ENCODE measurements at places on chromosomes 11 and 22.

DNA sequence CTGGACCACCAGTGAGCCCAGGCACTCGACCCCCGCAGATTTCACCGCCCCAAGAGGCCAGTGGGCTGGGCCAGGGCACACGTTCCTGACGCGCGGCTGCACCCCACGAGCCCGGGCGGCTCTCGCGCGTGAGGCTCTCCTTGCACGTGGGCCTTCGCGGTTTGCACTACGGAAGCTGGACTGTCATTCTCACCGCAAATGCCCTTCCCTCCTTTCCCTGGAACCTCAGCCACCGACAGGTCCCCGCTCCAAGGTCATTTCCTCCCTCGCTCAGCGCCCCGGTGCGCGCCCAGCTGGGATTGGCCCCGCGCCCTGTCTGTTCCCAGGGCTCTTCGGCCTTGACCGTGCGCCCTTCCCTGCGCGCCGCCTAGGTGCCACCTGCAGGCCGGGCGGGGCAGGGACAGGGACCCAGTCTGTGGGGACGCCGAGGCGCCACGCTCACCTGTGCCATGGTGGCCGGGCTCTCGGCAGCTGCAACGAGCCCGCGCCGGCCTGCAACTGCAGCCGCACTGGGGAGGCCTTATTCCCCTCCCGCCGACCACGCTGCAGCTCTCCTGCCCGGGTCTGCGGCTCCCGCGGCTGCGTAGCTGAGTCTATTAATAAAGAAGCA, 2.1 kb upstream of the CPT1A start:
- ATAC-seq = peak; percentile 75

- ATAC-seq = no peak
Measured at GRCh38 chr11:113568566-113568965, 93.4 kb upstream of the DRD2 start.

DNA sequence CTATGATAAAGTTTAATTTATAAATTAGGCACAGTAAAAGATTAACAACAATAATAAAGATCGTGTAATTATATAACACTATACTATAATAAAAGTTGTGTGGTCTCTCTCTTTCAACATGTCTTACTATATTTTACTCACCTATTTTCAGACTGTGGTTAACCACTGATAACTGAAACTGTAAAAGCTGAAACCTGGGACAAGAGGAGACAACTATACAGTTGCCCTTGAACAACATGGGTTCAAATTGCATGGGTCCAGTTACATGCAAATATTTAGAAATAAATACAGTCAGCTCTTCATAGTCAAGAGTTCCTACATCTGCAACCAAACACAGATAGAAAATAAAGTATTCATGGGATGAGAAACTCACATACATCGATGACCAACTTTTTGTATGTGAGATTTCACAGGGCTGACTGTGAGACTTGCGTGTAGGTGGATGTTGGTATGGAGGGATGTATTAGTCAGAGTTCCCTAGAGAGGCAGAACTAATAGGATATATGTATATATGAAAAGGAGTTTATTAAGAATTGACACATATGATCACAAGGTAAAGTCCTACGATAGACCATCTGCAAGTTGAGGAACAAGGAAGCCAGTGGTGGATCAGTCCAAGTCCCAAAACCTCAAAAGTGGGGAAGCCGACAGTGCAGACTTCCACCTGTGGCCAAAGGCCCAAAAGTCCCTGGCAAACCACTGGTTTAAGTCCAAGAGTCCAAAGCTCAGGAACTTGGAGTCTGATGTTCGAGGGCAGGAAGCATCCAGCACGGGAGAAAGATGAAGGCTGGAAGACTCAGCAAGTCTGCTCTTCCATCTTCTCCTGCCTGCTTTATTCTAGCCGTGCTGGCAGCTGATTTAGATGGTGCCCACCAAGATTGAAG, 359.5 kb downstream of the INSC start:
- no peak for ATAC-seq

- no peak for ATAC-seq
Measured at GRCh38 chr11:57207168-57207567, 25.4 kb downstream of the LRRC55 start.

DNA sequence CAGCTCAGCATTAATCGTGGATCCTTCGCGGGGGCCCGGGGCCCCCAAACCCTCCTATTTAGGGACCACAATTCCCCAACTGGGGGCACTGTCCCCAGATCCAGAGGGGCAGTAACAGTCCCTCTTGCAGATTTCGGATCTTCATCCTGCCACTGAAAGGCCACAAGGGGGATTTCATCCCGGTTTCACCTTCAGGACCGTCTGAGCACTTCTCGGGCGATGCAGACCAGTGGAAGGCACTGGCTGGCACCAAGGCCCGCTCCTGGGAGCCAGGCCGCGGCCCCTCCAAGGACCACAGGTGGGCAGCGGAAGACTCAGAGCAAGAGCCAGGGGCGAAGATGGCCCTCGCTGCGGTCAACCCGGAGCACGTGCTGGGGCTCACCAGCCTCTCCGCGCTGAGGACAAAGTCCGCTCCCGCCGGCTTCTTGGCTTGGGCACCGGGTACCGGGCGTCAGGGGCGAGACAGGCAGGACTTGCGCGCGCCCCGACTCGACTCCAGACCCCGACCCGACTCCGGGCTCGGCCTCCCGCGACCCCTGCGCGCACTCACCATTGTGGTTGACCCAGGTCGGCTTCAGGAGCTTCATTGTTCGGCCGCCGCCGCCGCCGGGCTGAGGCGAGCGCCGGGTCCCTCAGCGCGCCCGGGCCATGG, 517 bp downstream of the HIRA start:
- no peak for ATAC-seq

DNA sequence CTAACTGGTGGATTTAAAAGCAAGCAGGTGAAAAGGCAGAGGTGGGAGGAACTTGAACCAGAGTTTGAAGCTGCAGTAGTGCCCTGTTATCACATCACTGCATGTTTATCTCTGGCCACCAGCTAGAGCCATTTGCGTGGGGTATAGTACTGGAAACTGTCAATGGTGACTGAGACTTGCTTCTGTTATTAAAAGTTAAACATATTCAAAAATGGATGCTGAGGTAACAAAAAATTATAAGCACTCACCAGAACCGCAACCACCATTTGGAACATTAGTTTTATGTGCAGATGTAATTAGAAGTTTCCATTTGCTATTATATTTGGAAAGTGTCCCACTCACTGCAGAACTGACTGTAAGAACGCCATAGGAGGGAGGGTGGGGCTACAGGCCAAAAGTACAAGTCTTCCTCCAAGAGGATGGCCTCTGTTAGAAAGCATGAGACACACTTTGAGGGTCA, 1.2 kb upstream of the CD59 start:
- no peak for ATAC-seq

- ATAC-seq = no peak
Measured at GRCh38 chr11:46902694-46903093, 15.7 kb downstream of the LRP4 start.

GRCh38 chr22:30286813-30287647, 2.3 kb downstream of the CASTOR1 start:
- ATAC-seq = peak; percentile 28

DNA sequence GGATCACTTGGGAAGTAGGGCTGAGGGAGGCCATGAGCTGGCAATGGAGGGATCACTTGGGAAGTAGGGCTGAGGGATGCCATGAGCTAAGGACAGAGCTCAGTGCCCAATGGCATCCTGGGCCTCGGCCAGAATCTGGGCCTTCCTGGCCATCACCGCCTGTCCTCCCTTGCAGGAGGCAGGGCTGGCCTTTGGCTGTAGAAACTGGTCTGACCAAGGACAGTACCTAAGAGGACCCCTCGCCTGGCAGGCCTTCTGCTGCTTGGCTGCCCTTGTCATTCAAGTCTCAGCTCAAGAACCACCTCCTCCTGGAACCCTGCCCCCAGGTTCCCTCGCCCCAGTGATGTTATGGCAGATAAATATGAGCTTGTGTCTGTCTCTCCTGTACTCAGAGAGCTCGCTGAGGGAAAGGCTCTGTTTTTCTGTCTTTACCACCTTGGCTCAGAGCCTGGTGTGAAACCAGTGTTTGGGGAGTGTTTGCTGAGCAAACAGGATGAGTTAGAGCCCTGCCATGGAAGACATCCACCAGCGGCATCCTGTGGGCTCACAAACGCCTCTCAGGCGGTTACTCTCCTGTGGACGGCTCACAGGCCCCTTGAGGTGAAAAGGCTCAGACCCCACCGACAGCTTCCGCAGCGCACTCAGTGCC, 19.3 kb upstream of the RASL10A start:
- ATAC-seq = no peak

- no peak for ATAC-seq
Measured at GRCh38 chr11:20670932-20671403, 1.6 kb downstream of the NELL1 start.

- peak; percentile 43 for ATAC-seq
Measured at GRCh38 chr11:126862664-126863243, 137.8 kb downstream of the KIRREL3 start.

- ATAC-seq = no peak
Measured at GRCh38 chr11:108902027-108902469, 237.2 kb downstream of the DDX10 start.

GRCh38 chr11:114066046-114066648, 6.6 kb downstream of the ZBTB16 start:
- ATAC-seq = peak; percentile 81

DNA sequence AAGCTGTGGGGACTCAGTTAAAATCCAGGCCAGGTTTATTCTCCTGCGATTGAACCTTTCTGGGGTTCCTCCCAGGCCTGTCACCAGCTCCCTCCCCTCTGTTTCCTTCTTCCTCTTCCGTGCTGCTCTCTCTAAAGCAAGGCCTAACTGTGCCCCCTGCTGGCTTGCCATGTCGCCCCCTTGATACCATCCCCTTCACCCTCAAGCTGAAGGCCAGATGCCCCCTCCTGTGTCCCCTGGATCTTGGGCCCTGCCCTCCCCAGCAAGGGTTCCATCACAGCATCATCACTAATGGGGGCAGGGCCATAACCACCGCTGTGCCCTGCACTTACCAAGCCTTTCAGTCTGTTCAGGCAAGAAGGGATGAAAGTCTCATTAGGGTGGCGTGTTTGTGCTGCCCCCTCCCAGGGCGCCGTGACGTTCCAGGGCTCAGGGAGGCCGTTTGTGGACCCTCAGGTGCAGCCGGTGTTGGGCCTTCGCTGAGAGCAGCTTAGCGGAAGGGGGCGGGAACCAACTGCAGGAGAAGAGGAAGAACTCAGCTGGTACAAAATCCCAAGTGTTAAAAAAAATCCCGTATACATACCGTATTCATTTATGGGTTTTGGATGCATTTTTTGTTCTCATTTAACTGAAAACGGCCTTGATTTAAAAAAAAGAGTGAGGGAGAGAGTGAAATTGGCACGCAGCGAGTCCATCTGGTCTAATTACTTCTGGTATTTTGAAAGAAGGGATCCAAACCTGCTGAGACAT, 69.9 kb downstream of the MPPED1 start:
- ATAC-seq = peak; percentile 23

DNA sequence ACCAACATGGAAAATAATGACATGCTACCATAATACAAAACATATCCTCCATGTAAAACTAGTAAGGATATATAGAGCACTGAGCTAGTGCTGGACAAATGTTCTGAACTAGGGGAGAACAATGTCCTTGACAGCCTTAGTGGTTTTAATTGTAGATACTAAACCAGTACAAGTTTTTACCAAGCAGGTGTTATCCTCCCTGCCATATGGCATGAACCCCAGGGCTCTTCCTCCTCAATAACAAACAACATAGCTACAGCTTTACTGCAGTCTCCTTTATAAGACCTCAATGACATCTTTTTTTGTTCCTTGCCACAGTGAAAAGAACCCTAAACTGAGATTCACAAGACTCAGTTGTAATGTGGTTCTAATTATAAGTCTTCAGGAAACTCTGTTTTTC, 70.2 kb upstream of the GDPD4 start:
- ATAC-seq = no peak

- peak; percentile 93 for ATAC-seq
Measured at GRCh38 chr11:9601037-9601875, 27.8 kb downstream of the WEE1 start.

DNA sequence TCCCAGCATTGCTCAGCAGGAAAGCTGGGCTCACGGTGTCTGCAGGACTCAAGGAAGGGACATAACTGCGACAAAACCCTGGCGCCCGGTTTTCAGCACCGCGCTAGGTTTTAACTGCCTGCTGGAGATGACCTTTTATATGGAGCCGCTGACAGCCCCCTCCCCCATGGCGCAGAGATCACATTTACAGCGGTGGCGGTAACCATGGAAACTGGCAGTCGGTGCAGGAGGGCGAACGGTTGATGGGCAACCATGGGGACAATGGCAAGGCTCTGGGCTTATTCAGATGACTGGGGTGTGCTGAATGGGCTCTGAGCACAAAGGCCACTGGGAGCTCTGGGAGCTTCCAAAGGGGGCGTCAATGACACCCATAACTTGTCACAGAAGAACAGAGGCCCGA, 37.2 kb downstream of the CELSR1 start:
- ATAC-seq = no peak

DNA sequence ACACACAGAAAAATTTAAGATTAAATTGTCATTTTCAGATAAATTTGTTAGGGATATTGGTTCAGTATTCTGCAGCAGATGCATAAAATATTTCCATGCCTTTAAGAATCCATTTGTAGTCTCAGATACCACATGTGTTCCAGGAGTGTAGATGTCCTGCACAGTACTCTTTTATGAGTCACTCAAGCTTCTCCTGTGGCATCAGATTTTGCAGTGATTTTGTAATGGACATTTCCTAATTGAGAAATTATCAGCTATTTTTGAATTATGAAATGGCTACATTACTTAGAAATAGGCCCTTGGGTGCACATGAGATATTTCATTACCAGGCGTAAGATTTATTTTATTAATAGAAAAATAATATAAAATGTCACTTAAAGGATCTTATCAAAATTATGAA, 18.9 kb downstream of the MMP3 start:
- ATAC-seq = no peak

DNA sequence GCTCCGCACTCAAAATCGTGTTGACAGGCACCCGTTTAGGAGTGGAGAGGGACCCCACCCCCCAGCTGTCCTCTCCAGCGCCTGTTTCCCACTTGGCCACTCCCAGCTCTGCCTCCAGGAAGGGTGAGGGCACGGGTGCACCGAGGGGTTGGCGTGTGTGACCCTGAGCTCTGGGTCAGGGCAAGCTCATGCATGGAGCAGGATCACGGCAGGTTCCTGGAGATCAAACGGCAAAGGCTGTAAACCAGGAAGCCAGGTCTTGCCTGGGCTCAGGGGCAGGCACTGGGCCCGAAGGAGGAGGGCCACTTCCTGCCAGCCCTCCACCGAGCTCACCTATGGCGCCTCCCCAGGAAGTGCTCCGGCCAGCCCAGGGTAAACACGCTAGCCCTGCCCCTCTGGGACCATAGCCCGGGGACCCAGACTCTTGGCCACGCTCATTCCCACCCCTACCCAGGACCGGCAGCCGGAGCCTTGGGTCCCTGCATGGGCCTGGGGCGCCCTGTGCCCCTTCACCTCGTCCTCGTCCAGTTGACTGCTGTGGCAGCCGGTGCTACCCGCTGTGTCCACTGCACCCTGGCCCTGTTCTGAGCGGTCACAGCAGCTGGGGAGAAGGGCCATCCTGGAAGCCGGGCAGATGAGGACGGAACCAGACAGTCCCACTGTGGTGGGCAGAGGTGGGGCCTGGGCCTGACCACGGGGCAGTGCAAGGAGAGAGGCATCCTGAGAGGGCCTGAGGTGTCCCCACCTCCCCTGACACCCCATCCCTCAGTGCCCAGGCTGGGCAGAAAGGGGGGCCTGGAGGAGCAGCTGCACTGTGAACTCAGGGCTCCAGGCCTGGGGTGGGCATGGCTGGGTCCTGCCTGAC, 1.0 kb upstream of the EPS8L2 start:
- no peak for ATAC-seq

GRCh38 chr11:3000032-3000961, 8.2 kb upstream of the NAP1L4 start:
- no peak for ATAC-seq
